ENCODE measurements at places on chromosomes 6 and 20.

GRCh38 chr6:39821742-39822532, 29.8 kb downstream of the DAAM2 start:
- no peak for DNase-seq

DNA sequence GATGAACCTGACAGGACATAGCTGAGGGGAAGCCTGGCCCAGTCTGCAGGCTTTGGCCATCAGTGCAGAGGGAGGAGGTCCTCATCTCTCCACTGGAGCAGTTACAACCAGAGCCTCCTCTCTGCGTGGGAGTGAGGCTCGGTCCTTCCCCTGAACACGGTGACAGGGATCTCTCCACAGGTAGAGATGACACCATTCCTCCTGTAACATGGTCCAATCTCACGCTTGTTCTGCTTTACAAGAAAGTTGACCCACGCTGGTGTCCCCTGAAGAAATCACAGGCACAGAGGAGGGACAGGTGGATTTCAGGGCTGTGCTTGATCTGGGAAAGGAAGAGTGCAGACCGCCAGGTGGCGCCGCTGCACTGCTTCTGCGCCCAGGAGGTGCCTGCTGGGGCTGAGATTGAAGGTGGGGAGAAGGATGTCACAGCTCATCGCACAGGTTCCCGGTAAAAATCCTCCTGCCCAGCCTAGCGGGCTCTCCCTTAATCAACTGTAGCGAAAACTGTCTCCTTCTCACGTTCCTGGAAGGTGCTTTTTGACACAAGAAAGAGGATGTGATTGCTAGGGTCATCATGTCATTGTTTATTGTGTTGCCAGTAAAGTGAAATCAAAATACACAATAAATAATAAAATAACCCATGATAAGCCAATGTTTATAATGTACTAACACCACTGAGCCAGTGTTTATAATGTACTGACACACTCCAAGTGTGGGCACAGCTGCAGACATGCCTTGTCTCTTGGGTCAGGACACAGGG, 20.4 kb downstream of the HLA-G start:
- peak; percentile 72 for DNase-seq

DNA sequence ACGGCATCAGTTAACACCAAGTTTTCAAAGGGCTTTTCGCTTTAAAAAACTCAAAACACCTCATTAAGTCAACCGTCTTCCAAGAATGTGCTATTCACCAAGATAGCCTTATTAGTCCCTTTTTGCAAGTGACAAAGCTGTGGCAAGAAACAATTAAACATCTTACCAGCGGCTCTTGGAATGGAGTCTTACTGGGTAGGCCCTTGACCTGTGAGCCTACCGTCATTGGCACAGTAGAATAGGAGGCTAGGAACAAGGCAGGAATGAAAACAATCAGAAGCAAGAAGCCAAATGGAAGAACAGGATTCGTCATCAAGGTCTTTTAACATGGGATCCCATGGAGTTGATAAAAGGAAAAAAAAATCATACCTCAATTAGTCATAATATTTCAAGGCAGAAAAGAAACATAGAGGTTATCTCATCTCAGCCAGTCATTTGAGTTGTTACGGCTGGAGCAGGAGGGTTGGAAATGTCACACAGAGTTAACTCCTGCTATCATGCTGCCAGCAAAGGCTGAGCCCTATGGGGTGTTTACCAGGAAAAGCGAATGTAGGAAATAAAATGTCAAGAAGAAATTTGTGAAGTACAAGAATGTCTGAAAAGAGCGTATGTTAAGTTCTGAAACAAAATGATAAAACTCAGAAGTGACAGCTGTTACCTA, 236.4 kb downstream of the UST start:
- DNase-seq: no peak

GRCh38 chr20:4898282-4899244, 102.7 kb downstream of the SLC23A2 start:
- no peak for DNase-seq

- no peak for DNase-seq
These were observed 23.6 kb upstream of the EDN1 start for GRCh38 chr6:12266571-12266970.

DNA sequence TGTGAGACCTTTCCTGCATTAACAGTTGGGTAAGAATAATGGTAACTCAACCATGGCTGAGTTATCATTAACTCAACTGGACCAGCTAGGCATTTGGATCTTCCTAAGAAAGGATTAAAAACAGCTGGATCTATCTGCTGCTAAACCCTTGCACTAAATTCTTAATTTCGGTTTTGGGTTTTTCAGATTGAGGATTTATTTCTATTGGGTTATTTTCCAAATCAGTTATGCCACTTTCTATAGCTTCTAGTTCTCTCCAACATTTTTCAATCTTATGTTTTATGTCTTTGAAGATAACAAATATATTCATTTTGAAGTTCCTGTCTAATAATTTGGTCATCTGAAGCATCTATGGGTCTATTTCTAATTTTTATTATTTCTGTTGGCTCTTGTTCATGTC, 92.5 kb downstream of the KIF13A start:
- no peak for DNase-seq

DNA sequence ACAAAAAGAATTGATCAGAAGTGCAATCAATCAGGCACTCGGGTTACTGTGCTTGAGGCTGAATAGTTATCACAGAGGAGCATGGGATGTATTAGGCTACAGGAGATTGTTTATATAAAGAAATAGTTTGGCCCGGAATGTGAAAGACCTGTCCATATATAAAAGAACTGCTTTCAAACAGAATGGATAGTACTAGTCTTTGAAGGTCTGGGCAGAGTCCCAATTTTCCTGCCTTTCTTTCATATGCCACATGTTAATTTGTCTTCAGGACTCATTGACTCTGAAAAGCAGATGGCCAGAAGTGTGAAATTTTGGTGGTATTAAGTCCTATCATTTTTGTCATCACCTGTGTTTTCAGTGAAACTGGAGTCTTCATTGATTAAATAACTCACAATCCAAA, 314.5 kb downstream of the EYA4 start:
- DNase-seq: no peak

DNA sequence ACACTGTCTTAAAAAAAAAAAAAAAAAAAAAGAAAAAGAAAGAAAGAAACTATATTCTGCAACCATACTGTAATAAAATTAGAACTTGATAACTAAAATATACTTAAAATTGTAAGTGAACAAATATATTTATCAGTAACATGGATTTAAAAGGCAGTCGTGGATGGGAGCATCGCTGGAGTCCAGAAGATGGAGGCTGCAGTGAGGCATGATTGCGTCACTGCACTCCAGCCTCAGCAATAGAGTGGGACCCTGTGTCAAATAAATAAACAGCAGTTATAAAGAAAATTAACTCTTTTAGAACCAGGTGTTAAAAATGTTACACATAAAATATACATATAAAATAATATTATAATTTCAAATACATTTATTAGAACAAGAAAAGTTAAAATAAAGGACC, 8.7 kb downstream of the PSMB9 start:
- no peak for DNase-seq

GRCh38 chr6:129542705-129543104, 167.3 kb downstream of the ARHGAP18 start:
- DNase-seq: no peak

DNA sequence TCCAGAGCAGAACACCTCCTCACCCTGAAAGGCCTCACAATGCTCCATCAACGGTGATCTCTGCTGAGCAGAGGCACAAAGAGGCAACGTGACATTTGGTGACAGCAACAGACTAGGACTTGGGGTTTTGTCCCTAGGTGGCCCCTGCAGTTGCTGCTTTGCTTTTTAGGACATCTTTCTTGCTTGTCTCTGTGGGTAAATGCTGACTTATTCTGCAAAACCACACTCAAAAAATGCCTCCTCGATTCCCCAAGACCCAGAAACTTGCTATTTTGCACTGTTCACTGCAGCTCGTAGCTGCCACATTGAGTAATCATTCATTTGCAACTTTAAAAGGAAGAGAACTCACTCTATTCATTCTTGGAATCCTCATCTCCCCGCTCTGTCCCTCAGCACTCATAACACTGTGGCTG, 209.9 kb downstream of the LY86 start:
- DNase-seq: no peak

DNA sequence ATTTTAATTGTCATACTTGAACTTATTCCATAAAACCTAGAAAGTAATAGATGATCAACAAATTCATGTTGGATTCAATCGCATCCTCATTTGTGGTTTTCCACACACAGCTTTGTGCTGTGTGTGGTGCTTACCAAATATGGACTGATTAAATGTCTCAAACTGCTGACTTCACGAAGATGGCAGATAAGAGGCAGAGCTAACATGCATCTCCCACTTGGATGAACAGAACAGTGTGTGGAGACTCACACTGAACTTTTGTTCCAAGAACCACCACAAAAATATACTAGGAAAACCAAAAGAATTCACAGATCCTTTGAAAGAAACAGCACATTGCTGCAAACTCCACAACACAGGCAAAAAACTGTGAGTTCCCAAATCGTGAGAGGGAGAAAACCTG, 603.7 kb downstream of the TENT5A start:
- no peak for DNase-seq

- DNase-seq: no peak
These were observed 18.3 kb upstream of the CITED2 start for GRCh38 chr6:139392794-139393193.
